ENCODE measurements at places on chromosomes 12 and 14. TPM values are rescaled to one million over a fixed set of nuclear protein-coding genes. Genes with fewer than 3 reads are reported as not detected.

GRCh38 chr12:66941150-66941549, 262.3 kb upstream of the GRIP1 start:
- no peaks in the 10 kb centered on the region for H3K36me3 ChIP-seq
- H3K4me3 ChIP-seq: no peak overlapping the region
- H3K27ac ChIP-seq: no peak overlapping the region
- DNase-seq: no peak

DNA sequence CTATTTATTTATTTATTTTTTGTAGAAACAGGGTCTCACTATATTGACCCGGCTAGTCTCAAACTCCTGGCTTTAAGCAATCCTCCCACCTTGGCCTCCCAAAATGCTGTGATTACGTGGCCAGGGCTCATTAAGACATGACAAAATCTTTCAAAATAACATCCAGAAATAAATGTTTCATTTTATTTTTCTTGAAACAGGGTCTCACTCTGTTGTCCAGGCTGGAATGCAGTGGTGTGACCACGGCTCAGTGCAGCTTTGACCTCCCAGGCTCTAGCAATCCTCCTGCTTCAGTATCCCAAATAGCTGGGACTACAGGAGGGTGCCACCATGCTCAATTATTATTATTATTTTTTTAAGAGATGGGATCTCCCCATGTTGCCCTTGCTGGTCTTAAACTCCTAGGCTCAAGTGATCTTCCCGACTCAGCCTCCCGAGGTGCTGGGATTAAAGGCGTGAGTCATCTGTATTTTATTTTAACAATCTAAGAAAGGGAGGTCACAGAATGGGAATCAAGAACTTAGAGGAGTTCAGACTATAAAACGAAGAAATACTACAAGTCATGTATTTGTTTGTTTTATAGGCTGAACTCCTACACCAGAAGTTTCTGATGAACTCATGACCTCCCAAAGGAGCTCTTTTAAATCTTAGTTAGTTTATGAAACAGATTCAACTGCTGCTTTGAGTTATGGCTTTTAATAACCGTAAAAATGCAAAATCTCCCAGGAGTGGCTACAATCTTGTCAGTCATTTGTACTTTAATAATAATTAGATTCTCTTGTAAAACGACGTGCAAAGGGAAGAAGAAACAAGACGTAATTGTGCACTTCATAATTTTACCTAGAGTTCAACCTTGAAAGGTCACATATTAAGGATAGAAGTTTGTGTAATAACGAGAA, 2.1 kb upstream of the TMEM263 start:
- H3K36me3 ChIP-seq: no peaks in the 10 kb centered on the region
- no peak overlapping the region for H3K27ac ChIP-seq
- H3K4me1 ChIP-seq: peaks cover 2% of the 10 kb centered on the region
- no peak for DNase-seq

GRCh38 chr12:65728848-65729793, 95.2 kb upstream of the HMGA2 start:
- peaks cover 45% of the 10 kb centered on the region for H3K27me3 ChIP-seq
- H3K4me3 ChIP-seq: no peak overlapping the region
- H3K4me1 ChIP-seq: peaks cover 3% of the 10 kb centered on the region
- H3K36me3 ChIP-seq: no peaks in the 10 kb centered on the region

GRCh38 chr12:83141460-83141994, 454.8 kb downstream of the TMTC2 start:
- no peaks in the 10 kb centered on the region for H3K27me3 ChIP-seq
- H3K36me3 ChIP-seq: no peaks in the 10 kb centered on the region
- no peak for DNase-seq
- no peak overlapping the region for H3K27ac ChIP-seq
- no peak overlapping the region for H3K4me3 ChIP-seq

GRCh38 chr12:20314328-20314727, 54.0 kb upstream of the PDE3A start:
- no peak overlapping the region for H3K4me3 ChIP-seq
- no peaks in the 10 kb centered on the region for H3K27me3 ChIP-seq
- H3K36me3 ChIP-seq: no peaks in the 10 kb centered on the region
- no peak for DNase-seq
- no peaks in the 10 kb centered on the region for H3K4me1 ChIP-seq

DNA sequence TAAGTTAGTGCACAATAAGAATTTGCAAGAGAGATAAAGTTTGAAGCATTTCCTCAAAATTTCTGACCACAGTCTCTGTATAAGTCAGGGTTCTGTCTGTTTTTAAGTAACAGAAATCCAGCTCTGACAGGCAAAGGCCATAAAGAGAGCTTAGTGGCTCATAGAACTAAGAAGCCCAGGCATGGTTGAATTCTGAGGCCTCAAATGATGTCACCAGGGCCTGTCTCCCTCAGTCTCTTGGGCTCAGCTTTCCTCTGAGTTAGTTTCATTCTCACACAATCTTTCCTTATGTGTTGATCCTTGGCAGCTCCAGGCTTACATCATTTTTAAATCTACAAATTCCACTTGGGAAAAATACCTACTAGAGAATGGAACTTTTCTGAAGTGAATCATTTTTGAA, 173.4 kb upstream of the ATP2B1 start:
- no peak for DNase-seq
- no peaks in the 10 kb centered on the region for H3K4me1 ChIP-seq
- H3K36me3 ChIP-seq: no peaks in the 10 kb centered on the region
- no peak overlapping the region for H3K27ac ChIP-seq
- no peak overlapping the region for H3K4me3 ChIP-seq

DNA sequence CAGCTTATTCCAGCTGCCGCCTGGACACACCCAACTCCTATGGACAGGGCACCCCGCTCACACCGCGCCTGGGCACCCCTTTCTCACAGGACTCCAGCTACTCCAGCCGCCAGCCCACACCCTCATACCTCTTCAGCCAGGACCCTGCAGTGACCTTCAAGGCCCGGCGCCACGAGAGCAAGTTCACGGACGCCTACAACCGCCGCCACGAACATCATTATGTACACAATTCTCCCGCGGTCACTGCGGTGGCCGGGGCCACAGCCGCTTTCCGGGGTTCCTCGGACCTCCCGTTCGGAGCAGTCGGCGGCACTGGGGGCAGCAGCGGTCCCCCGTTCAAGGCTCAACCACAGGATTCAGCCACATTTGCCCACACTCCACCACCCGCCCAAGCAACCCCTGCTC, 5.9 kb downstream of the SETD1B start:
- no peaks in the 10 kb centered on the region for H3K27me3 ChIP-seq
- no peak overlapping the region for H3K27ac ChIP-seq
- DNase-seq: no peak
- H3K4me1 ChIP-seq: peaks cover 5% of the 10 kb centered on the region

DNA sequence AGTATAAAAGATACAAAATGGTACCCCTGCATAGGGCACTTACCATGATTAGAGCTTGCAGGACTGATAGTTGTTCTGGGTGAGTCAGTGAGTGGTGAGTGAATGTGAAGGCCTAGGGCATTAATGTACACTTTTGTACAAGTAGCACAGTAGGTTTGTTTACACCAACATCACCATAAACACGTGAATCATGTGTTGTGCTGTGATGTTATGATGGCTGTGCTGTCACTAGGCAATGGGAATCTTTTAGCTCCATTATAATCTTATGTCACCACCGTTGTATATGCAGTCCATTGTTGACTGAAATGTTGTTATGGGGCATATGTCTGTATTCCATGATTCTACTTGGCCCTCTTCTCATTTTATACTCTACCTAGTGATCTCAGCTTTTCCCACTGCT, 11.8 kb downstream of the NUBPL start:
- peaks cover 13% of the 10 kb centered on the region for H3K36me3 ChIP-seq
- no peaks in the 10 kb centered on the region for H3K27me3 ChIP-seq
- DNase-seq: no peak
- no peak overlapping the region for H3K27ac ChIP-seq

GRCh38 chr12:124394462-124395128, 99.7 kb downstream of the RFLNA start:
- H3K27me3 ChIP-seq: no peaks in the 10 kb centered on the region
- peaks cover 14% of the 10 kb centered on the region for H3K4me1 ChIP-seq
- H3K36me3 ChIP-seq: peaks cover 11% of the 10 kb centered on the region
- no peak overlapping the region for H3K4me3 ChIP-seq

GRCh38 chr12:90899456-90900182, 55.4 kb downstream of the CCER1 start:
- no peaks in the 10 kb centered on the region for H3K36me3 ChIP-seq
- H3K27ac ChIP-seq: no peak overlapping the region
- no peak overlapping the region for H3K4me3 ChIP-seq
- H3K4me1 ChIP-seq: no peaks in the 10 kb centered on the region

DNA sequence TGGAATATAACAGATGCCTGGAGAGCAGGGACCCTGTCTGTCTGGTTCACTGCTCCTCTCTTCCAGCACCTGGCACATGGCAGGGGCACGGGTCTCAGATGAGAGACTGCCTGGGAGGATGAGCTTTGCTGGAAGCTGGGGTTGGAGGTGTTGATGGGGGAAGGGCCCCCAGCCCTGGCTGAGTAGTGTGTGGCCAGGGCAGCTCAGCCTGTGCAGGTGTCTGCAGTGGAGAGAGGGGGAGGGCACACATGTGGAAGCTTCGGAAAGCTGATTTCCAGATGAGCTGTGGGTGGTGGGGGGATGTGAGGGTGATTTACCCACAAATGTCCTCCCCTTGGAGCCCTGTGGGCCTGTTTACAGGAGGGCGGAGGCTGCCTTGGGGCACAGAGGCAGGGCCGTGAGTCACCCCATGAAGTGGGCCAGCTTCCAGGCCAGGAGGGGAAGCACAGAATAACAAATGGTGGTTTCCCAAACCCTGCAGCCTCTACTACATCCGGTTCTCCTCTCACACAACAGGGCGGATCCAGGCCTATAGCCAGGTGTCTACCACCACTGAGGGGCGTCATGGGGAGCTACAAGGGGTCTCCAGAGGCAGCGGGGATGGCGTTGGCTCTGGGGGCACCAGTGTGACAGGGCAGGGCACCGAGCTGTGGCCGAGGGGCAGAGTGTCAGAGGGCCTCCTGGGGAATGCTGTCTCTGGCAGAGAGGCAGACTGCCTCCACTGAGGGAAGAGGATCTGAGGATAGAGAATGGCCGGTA, 11.0 kb downstream of the KRT7 start:
- H3K27me3 ChIP-seq: peaks cover 8% of the 10 kb centered on the region
- no peaks in the 10 kb centered on the region for H3K4me1 ChIP-seq
- no peak overlapping the region for H3K4me3 ChIP-seq
- no peak for DNase-seq
- no peaks in the 10 kb centered on the region for H3K36me3 ChIP-seq

GRCh38 chr14:61746881-61747280, 15.3 kb upstream of the SNAPC1 start:
- no peak overlapping the region for H3K27ac ChIP-seq
- H3K4me3 ChIP-seq: no peak overlapping the region
- H3K36me3 ChIP-seq: peaks cover 31% of the 10 kb centered on the region
- H3K27me3 ChIP-seq: no peaks in the 10 kb centered on the region
- DNase-seq: no peak
- no peaks in the 10 kb centered on the region for H3K4me1 ChIP-seq

GRCh38 chr14:25092258-25092740, 42.4 kb upstream of the STXBP6 start:
- peaks cover 10% of the 10 kb centered on the region for H3K4me1 ChIP-seq
- no peak for DNase-seq
- no peaks in the 10 kb centered on the region for H3K36me3 ChIP-seq
- H3K27me3 ChIP-seq: no peaks in the 10 kb centered on the region
- H3K27ac ChIP-seq: no peak overlapping the region

- no peak overlapping the region for H3K4me3 ChIP-seq
- peaks cover 50% of the 10 kb centered on the region for H3K4me1 ChIP-seq
- peaks cover 18% of the 10 kb centered on the region for H3K27me3 ChIP-seq
Measured at GRCh38 chr12:100795800-100796179, 1.2 kb downstream of the ANO4 start.

DNA sequence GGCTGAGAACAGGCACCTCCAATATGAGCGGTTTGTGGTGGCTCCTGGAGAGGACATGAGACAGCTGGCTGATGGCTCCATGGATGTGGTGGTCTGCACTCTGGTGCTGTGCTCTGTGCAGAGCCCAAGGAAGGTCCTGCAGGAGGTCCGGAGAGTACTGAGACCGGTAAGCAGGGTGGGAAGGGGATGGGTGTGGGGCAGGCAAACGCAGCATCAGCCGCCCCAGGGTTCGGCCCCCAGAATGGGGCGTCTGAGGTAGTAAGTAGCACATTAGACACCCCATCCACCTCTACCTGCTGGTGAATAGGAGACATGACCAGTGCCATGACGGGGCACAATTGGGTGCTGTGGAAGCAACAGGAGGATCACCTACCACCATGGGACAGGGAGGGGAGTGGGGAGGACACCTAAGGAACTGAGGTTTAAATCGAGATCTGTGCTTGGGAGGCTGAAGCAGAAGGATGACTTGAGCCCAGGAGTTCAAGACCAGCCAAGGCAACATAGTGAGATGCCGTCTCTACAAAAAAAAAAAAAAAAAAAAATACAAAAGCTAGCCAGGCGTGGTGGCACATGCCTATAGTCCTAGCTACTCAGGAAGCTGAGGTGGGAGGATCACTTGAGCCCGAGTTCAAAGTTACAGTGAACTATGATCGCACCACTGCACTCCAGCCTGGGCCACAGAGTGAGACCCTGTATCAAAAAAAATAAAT, 25.5 kb downstream of the ITGA7 start:
- no peaks in the 10 kb centered on the region for H3K4me1 ChIP-seq
- no peak overlapping the region for H3K4me3 ChIP-seq
- no peak for DNase-seq

DNA sequence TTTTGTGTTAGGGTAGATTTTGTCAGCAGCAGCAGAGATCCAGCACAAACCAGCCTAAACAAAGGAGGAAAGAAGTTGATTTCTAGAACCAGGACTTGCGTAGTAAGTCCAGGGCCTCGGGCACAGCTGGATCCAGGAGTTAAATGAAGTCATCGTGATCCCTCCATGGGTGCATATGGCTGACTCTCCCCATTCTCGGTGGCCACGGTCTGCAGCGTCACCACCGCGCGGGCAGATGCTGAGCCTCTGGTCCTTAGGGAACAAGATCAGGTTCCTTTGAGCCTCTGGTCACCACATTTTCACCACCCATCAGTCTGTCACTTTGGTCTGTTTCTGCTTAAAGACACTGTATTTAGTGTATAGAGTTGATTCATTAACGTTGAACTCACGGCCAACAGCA, 14.8 kb upstream of the GALNT9 start:
- H3K27me3 ChIP-seq: peaks cover 36% of the 10 kb centered on the region
- H3K27ac ChIP-seq: no peak overlapping the region
- H3K36me3 ChIP-seq: no peaks in the 10 kb centered on the region
- no peak for DNase-seq
- no peak overlapping the region for H3K4me3 ChIP-seq

GRCh38 chr12:26810330-26810729, 22.7 kb downstream of the ITPR2 start:
- DNase-seq: peak; percentile 89
- no peaks in the 10 kb centered on the region for H3K4me1 ChIP-seq
- no peak overlapping the region for H3K4me3 ChIP-seq
- no peaks in the 10 kb centered on the region for H3K36me3 ChIP-seq
- no peak overlapping the region for H3K27ac ChIP-seq
- no peaks in the 10 kb centered on the region for H3K27me3 ChIP-seq

Gene PLEKHH1
- 2.9 TPM for total RNA-seq

Gene RNASE3
- total RNA-seq: not detected

Gene P2RX2
- total RNA-seq: 3.4 TPM

Gene NABP2
- 11.3 TPM for total RNA-seq

Gene FLRT2
- 14.3 TPM for total RNA-seq

Gene AHSA1
- 98.5 TPM for total RNA-seq

Gene ADGRD1
- total RNA-seq: 85.6 TPM

Gene SLCO1B1
- total RNA-seq: not detected

Gene FAIM2
- 1.4 TPM for total RNA-seq

Gene SYT10
- total RNA-seq: 0.12 TPM

Gene FOXA1
- total RNA-seq: 67.2 TPM

Gene FGF23
- total RNA-seq: not detected

Gene HOXC4
- total RNA-seq: 0.86 TPM

Gene OR6C70
- total RNA-seq: not detected

Gene CLEC2A
- not detected for total RNA-seq

Gene KSR2
- 0.51 TPM for total RNA-seq

Gene ANKS1B
- 10.3 TPM for total RNA-seq

All from lung (tissue), 17 donors.